T47D (cell line): ENCODE measurements at places on chromosomes 1 and 21.

GRCh38 chr1:154533952-154534844 lies 24.3 kb downstream of the UBE2Q1 start:
- peak; percentile 85 for DNase-seq

- DNase-seq: no peak
Observed at GRCh38 chr1:21576031-21576797, 67.0 kb downstream of the ALPL start.

DNA sequence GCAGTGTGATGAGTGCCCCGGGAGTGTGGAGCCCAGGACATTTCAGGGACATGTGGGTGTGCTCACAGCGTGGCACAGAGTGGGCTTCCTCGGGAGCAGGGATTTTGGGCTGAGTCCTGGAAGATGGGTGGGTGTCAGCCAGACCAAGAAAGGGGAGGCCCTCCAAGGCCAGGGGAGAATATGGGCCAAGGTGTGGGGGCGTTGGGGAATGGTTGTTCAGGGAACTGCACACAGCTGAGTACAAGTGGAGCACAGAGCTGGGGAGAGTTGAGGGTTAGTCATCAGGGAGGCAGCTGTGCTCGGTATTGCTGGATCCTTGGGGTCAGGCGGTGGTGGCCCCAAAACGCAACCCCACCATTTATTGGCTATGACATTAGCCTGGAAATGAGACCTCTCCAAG lies 5.5 kb downstream of the POGK start:
- DNase-seq: no peak

- DNase-seq: no peak
Observed at GRCh38 chr1:10050611-10051010, 17.9 kb downstream of the UBE4B start.

- DNase-seq: no peak
Observed at GRCh38 chr1:38898653-38899230, 17.4 kb upstream of the GJA9 start.

DNA sequence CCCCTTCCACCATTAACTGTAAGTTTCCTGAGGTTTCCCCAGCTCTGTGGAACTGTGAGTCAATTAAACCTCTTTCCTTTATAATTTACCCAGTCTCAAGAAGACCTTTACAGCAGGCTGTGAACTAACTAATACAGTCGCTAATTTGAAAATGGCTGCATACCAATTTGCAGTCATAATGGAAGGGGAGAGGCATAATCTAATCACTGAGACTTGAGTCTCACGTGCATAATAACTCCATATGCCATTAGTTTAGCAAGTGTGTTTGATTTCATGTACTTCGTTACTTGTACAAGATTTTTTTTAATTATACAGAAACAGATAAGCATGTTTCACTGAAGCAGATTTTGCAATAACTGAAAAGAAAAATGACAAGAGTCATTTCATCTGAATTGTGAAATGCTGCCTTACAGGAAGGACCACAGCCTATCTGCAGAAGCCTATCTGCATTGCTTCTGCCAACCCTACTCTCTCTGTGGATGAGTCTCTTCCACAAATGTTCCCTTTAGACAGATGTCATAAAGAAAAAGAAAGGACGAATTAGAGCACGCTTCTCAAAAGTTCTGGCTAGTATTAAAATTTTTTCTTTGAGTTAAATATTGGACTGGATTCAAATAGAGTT lies 99.1 kb downstream of the PTGER3 start:
- no peak for DNase-seq

GRCh38 chr1:243432136-243432535 lies 176.3 kb downstream of the SDCCAG8 start:
- no peak for DNase-seq

GRCh38 chr1:153032677-153033308 lies 1.8 kb downstream of the SPRR1B start:
- no peak for DNase-seq

DNA sequence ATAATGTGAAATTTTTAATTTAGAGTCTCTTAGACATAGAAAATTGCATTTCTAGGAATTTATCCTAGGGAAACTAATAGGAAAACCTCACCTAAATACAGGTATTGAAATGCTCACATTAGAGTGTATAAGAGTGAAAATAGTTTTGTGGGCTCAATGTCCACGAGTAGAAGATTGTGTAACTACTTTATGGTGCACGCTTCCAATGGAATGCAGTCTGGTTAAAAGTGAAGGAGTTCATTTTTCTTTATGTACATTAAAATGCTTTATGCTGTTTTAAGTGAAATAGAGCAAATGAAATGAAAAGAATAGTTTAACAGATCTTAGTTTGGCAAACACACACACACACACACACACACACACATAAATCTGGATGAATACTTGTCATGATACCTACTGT lies 278.2 kb downstream of the USP25 start:
- no peak for DNase-seq

GRCh38 chr1:230864441-230864840 lies 3.9 kb downstream of the C1orf198 start:
- no peak for DNase-seq

DNA sequence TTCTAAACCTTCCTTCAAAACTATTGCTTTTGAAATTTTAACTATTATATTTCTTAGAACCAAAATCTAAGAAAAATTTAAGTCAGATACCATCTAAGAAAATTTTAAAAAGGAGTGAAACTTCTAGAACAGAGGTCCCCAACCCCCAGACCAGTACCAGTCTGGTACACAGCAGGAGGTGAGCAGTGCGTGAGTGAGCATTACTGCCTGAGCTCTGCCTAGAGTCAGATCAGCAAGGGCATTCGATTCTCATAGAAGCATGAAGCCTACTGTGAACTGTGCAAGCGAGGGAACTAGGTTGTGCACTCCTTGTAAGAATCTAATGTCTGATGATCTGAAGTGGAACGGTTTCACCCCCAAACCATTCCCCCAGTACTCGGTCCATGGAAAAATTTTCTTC lies 106.7 kb downstream of the VAV3 start:
- DNase-seq: no peak

DNA sequence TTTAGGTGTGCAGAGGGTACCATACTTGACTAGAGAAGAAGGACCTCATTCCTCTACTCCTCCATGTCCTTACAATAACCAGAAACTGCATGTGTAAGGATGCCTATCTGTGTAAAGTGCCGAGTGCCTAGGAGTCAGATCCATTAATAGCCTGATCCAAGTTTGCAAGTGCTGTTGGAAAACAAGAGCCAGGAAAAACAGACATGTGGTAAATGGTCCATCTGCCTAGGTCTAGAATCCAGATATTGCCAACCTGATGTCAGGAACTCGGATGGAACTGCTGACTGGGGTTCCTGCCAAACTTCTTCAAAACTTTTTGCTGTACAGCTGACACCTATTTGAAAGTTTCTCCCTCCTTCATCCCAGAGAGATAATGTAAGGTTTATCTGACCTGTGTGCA lies 239.4 kb upstream of the CAMK1G start:
- no peak for DNase-seq

- peak; percentile 10 for DNase-seq
Observed at GRCh38 chr21:20739421-20739820, 258.8 kb upstream of the NCAM2 start.

- DNase-seq: no peak
Observed at GRCh38 chr1:31797216-31797615, 18.6 kb downstream of the SPOCD1 start.

GRCh38 chr1:87141556-87141955 lies 187.1 kb upstream of the LMO4 start:
- DNase-seq: no peak

GRCh38 chr1:41003127-41003639 lies 18.3 kb downstream of the SLFNL1 start:
- DNase-seq: no peak

- no peak for DNase-seq
Observed at GRCh38 chr1:65505547-65506300, 85.3 kb downstream of the LEPR start.

DNA sequence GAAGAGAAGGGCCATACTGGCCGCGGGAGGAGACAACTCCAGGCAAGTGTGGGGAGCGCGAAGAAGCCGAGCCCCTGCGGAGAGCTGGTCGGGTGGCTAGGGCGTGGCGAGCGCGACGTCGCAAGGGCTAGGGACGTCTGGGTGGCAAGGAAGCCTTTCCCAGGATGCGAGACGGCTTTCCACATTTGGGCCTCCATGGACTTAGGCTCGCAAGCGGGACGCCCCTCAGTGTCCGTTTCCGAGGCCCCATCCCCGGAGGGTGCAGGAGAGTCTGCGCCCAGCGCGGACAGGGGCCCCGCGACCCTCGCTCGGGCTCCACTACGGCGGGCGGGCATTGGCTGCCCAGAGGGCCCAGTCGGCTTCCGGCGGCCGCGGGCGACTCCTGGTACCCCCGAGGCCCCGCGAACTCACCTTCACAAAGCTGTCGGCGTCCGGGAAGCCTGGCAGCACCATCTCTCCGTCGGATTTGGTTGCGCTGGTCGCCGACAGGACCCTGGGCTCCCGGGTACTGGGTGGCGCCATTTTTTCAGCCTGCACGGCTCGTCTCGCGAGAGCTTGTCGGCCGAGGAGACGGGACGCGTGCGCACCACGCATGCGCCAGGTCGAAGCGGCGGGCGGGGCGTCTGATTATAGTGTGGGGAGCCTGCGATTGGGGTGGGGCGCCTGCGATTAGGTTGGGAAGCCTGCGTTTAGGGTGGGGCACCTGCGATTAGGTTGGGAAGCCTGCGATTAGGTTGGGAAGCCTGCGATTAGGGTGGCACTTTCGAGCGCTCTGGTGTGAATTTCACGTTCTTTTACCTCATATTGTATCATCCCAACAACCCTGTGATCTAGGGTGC lies at the start of gene EXOSC10:
Gene EXOSC10, minus strand, starts transcription at position 560 of the 839 bp plus-strand sequence. Its CDS starts 38 bp downstream, at position 522.
- peak; percentile 86 for DNase-seq

DNA sequence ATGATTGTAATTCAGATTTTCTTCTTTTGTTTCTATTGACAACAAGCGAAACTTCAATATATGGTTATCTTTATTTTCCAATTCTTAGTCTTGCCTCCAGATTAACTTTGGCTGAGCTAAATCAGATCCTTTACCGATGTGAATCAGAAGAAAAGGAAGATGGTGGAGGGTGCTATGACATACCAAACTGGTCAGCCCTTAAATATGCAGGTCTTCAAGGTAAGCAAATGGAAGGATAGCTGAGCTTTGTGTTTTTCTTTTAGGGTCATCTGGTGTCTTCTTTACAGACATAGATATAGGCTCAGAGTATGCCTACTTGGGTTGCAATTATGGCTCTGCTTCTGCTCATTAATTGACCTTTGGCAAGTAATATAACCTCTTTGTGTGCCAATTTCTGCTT lies 37.7 kb downstream of the AGL start:
- no peak for DNase-seq

DNA sequence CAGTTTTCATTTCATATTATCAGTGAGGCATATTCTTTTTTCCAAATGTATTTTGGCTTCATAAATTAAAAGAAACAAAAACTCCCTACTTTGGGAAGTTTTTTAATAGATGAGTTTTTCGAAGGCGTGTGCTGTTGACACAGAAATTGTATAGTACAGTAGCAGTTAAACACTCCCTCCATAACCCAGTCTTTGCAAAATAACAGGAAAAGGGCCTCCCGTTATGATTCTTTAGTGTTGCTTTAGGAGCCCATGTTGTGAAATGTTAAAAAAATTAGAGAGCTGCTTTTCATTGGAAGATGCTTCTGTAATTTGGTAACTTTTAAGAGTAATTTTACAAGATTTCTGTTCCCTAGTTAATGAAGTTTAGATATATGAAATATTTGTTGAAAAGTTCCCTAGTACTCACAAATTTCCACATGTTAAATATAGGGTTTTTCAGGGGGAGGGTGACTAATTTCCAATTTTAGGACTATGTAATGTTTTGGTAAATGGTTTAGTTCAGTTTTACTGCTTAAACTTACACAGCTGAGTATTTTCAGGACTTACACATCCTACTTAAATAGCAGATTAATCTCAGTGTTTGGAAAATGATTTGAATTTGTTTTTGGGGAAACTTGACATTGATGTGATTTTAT lies 2.0 kb downstream of the CAMSAP2 start:
- DNase-seq: no peak

- DNase-seq: no peak
Observed at GRCh38 chr1:32332290-32333079, 3.5 kb downstream of the MARCKSL1 start.

DNA sequence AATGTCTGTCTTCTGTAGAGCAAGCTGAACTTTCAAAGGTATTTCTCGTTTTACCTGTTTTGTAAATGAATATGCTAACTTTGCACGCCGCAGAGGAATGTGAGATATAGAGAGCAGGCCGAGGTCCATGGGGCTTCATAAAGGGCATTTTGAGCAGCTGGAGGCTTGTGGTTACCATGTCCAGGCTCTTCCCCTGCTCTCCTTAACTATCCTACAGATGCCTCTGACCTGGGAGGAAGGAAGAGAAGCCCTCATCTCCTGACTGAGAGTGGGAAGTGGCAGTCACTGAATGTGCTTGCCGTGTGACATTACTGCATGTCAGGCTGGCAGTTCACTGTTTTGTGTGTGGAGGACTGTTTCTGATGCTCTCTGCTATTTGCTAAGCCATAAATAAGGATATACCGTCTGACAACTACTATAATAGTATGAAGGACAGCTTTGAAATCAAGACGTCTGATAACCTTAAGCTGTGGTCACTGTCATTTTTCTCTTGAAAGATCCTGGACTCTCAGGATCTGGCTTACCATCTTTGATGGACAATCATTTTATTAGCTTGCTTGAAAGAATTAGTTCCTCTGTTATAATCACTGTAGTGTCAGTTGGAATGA lies 92.2 kb downstream of the DYRK1A start:
- peak; percentile 62 for DNase-seq

DNA sequence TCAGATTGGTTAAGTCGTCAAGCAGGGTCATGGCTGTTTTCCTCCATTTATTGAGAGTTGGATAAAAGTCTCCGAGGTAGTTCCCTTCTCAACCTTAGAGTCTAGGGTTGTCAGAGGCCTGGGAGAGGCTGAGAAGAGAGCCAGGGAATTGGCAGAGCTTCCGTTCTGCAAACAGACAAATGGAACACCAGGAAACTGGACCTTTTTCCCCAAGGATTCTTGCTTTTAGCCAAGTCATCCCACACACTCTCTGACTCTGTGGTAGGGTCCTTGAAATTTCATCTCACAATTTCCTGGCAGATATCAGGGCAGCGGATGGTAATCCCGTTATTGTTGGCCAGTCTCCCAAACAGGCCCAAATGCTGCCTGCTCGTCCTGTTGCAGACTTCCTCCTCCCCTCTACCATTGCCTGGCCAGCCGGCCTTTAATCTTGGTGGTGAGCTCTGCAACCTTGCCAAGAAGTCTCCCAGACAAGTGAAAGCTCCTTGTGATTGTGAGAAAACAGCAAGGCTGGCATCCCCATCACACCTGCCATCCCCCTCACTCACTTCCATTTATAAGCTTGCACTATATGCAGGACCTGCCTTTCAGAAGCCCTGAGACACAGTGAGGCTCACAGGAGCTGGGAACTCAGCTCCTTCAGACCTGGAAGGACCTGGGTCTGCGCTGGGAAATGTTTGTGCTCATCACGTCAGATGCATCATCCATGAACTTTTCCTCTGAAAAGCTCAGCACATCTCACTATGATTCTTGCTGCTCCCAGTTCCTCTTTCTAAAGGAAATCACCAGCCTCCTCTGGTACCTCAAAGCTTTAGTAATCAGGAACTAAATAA lies 13.7 kb upstream of the SRP9 start:
- DNase-seq: no peak

DNA sequence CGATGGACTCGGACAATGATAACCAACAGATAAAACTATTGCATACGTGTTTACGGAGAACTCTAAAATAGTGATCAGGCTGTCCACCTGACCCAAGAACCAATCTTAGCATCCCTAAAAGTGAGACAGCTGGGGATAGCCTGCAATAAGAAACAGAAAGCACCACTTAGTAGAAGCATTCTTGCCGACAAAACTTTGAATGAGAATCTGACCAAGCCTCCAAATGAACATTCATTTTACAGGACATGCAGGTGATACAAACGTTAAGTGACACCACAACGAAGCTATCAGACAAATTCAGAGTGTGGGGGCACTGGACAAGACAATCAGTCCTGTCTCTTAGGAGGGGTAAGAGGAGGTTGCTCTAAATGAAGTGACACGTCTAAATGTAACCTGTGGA lies 1.2 kb downstream of the PSMG1 start:
- DNase-seq: no peak
